ENCODE measurements at places on chromosomes 2 and 18. TPM values are rescaled to one million over a fixed set of nuclear protein-coding genes. Genes with fewer than 3 reads are reported as not detected.

GRCh38 chr2:147137711-147138110 is 707.1 kb upstream of the ACVR2A start:
- no peak for DNase-seq

DNA sequence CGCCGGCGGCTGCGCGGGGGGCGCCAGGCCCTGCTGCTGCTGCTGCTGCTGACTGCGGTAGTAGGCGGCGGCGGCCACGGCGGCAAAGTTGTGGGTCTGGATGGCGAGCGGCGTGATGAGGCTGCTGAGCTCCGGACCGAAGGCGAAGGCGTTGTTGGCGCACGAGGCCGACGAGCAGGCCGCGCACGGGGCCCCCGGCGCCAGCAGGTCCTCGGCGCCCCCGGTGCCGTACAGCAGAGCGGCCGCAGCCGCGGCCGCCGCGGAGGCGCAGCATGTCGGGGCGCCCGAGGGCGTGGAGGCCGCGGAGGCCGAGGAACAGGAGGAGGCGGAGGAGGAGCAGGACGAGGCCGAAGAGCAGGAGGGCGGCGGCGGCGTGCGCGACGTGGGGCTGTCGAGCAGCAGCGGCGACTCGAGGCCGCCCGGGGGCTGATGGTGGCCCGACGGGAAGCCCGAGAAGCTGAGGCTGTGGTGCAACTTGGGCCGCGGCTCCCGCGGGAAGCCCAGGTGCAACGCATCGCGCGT is 1.8 kb downstream of the ZFP36L2 start:
- no peak for DNase-seq

DNA sequence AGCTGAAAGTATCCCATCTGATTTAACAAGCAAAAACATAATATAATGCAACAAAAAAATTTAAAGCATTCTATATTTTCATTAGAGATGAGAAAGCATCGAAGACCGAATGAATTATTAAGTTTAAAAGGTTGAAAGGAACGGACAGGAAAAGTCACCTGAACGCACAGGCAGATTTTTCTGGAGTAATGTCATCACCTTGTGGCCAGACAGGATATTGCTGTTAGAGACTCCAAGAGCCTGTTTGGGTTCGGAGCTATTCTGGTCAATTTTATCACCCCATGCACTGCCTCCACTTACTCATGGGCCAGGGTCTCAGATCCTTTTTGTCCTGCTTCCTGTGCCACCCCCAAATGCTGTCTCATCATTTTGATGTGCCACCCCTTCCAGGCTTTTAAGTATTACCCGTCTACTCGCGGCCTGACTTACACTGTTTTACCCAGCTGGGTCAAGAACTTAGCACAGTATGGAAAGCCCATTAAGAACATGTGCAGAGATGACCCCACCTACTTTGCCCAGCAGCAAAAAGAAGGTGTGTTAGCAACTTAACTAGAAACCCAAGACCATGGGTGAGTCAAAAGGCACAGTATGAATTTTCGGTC is 27.3 kb downstream of the GKN2 start:
- no peak for DNase-seq

GRCh38 chr2:98637401-98638147 is 29.2 kb downstream of the UNC50 start:
- DNase-seq: no peak

DNA sequence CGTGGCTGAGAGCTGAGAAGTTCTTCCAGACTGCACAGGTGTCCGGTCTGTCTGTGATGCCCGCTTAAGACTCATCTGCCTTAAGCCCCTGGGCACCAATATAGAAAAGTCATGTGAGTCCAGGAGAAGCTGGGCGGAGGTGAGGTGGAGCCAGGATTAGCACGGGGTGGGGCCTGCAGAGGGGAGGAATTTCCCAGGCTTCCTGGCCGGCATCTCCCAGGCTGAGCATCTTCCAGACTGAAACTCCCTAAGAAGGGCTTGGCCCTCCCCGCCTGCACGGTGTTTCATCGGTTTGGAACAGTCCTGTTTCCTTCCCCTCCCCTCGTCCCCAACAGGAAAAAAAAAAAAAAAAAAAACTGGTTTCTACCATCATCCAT is 270.3 kb downstream of the ATAD2B start:
- DNase-seq: no peak

- no peak for DNase-seq
These were observed 43.8 kb downstream of the REEP1 start for GRCh38 chr2:86293612-86294011.

DNA sequence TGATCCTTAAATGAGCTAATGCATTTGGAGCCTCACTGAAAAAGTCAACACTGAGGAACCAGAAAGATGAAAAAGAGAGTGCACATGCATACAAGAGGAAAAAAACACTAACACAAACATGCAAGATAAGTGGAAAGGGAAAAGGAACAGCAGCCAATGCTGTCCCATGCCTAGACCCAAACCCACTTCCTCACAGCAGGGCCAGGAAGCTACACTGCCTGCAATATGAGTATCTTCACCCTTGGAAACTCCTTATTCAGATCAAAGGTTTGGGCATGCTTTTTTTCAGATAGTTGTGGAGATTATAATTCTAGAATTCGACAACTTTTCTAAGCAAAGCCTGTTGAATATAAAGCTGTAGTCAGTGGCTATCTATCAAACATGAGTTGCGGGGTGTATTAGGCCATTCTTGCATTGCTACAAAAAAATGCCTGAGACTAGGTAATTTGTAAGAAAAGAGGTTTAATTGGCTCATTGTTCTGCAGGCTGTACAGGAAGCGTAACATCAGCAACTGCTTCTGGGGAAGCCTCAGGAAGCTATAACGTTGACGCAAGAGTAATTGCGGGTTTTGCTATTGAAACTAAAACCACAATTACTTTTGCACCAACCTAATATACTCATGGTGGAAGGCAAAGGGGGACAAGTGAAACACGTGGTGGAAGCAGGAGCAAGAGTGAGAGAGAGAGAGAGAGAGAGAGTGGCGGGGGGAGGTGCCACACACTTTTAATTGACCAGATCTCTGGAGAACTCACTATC is 138.2 kb downstream of the MBD2 start:
- no peak for DNase-seq

- DNase-seq: no peak
These were observed 267.9 kb upstream of the REG3G start for GRCh38 chr2:78757640-78758039.

The C2orf78 gene
- total RNA-seq: 0.39 TPM

The IGFBP2 gene
- total RNA-seq: 322 TPM

The PTPN4 gene
- total RNA-seq: 107 TPM

The CFAP65 gene
- 0.13 TPM for total RNA-seq

The PSMA8 gene
- total RNA-seq: not detected

The PDE11A gene
- 0.19 TPM for total RNA-seq

The TAF4B gene
- 19.8 TPM for total RNA-seq

Data from H1 (cell line).